ENCODE measurements at places on chromosomes 12 and 14.

- no peak for DNase-seq
Observed at GRCh38 chr12:43914923-43915468, 79.1 kb downstream of the TMEM117 start.

GRCh38 chr12:91332302-91332701 is 149.7 kb upstream of the DCN start:
- DNase-seq = no peak

DNA sequence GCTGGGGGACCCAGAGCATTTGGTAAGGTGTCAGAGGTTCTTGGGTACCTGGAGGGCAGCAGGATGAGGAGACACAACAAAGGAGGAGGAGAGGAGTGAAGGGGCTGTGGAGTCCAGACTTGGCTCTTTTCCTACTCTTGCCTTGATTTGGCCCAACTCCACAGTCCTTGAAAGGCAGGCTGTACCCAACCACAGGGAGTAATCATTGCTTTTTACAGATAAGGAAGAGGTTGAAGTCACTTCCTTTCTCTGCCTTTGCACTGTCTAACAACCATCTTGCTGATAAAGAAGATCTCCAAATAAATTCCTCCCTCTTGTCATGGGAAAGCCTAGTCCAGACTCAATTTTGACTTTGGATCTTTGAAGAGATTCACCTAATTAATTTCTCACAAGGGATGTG is 226.8 kb upstream of the HMGA2 start:
- no peak for DNase-seq

- no peak for DNase-seq
Observed at GRCh38 chr12:49882851-49883464, 20.7 kb downstream of the FAIM2 start.

DNA sequence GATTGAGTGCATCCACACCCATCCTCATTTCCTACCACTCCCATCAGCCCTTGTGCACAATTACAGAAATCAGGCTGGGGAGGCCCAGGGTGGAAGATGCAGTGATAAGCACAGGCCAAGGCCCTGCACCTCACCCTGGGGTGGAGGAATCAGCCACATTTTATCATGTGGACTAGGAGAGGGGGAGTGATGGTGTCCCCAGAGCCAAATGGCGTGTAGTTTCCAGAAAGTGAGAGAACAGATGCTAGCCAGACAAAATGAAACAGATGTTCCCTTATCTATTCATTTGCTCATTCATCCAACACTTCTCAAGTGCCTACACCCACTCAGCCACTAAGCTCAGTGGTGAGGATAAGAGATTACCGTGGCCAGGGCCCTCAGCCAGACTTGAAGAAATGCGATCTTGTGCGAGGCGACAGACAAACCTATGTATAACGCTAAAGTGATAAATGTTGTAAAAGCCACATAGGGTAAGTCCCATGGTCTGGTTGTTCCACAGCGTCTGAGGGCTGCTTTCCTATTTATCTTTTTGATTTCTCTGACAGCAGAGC is 93.6 kb downstream of the STAB2 start:
- no peak for DNase-seq

DNA sequence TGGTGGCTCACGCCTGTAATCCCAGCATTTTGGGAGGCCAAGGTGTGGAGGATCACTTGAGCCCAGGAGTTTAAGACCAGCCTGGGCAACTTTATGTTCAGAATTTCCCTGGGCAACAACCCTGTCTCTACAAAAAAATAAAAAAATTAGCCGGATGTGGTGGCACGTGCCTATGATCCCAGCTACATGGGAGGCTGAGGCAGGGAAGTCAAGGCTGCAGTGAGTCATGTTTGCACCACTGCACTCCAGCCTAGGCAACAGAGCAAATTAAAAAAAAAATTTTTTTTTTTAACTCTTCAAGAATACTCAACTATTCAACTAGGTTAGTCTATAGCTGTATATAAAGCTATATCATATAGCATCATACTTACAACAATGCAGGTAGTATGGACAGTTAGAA is 113.0 kb downstream of the RALGAPA1 start:
- no peak for DNase-seq

- DNase-seq = no peak
Observed at GRCh38 chr12:3350432-3350831, 140.6 kb upstream of the PRMT8 start.

DNA sequence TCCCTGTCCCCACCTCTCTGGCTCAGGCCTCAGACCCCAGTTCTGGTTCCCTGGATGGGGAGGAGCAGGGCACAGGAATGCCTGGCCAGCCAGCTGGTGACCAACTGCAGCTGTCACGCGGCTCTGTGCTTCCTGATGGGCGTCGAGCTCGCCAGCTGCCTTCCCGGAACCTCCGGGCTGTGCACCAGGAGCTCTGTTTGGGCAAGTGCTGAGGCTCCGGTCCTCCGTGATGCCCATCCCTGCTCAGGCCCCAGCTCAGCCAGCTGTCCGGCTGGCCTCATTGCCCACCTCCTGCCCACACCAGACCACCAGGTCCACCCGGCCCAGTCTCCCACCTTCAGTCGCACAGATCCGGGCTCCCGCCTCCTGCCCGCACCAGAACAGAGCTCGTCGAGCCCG is 4.8 kb downstream of the IFFO1 start:
- no peak for DNase-seq

- DNase-seq = peak; percentile 28
Observed at GRCh38 chr14:72515779-72516770, 377.8 kb downstream of the DPF3 start.

- peak; percentile 4 for DNase-seq
Observed at GRCh38 chr14:76257842-76258397, 106.2 kb downstream of the GPATCH2L start.

GRCh38 chr12:54565310-54565985 is 16.0 kb downstream of the PDE1B start:
- peak; percentile 51 for DNase-seq

- peak; percentile 15 for DNase-seq
Observed at GRCh38 chr14:36450550-36450949, 69.5 kb downstream of the NKX2-1 start.

DNA sequence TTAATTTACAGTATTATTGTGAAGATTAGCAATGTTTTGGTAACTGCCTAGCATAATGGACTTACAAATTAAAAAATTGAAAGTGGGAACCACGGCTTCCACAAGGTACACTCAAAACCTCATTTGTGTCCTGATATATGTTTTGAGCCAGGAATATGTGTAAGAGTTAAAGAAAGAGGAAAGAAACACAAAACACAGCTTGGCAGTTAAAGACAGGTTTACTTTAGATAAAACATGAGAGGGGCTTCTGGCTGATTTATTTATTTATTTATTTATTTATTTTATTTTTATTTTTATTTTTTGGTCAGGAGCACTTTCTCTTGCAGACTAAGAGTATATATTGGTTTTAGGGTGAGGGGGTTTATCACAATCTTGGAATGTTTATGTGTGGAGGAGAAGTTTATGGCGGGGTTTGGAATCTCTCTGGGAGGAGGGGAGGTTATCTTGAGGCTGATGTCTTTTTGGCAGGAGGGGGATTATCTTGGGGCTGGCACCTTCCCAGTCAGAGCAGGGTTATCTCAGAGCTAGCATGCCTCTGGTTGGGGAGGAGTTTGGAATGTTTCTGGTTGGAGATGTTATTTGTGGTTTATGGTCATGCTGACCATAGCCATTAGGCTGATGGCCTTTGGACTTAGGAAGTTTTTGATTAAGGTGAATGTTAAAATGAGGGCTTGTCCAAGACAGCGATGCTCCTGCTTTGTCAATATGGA is 436.7 kb downstream of the DAD1 start:
- no peak for DNase-seq

- DNase-seq = no peak
Observed at GRCh38 chr14:27715561-27715960, 1051.0 kb upstream of the FOXG1 start.

Data from ELF-1 (cell line).